Effector memory CD4-positive, alpha-beta T cell (primary cell): ENCODE measurements at places on chromosomes 1 and 21.

DNA sequence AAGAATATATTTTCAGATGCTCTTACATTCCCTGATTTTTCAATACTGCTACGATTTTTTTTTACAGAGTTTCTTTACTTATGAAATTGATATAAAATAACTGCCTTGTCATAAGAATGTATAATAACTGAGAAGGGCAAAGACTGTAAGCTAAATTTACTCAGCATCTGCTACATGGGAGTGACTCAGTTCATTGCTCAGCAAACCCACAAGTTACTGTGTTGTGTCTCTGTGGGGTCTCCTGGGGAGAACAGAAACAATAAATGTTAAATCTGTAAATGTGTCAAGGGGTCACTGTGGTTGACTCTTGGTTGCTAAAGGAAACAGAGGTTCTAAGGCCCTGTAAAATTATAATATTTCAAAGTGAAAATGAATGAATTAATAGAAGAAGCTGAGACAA lies 210.3 kb upstream of the CACYBP start:
- no peak for DNase-seq

- no peak for DNase-seq
Observed at GRCh38 chr1:67611846-67612245, 73.2 kb upstream of the GADD45A start.

- no peak for DNase-seq
Observed at GRCh38 chr1:224357626-224358124, 996 bp downstream of the CNIH4 start.

DNA sequence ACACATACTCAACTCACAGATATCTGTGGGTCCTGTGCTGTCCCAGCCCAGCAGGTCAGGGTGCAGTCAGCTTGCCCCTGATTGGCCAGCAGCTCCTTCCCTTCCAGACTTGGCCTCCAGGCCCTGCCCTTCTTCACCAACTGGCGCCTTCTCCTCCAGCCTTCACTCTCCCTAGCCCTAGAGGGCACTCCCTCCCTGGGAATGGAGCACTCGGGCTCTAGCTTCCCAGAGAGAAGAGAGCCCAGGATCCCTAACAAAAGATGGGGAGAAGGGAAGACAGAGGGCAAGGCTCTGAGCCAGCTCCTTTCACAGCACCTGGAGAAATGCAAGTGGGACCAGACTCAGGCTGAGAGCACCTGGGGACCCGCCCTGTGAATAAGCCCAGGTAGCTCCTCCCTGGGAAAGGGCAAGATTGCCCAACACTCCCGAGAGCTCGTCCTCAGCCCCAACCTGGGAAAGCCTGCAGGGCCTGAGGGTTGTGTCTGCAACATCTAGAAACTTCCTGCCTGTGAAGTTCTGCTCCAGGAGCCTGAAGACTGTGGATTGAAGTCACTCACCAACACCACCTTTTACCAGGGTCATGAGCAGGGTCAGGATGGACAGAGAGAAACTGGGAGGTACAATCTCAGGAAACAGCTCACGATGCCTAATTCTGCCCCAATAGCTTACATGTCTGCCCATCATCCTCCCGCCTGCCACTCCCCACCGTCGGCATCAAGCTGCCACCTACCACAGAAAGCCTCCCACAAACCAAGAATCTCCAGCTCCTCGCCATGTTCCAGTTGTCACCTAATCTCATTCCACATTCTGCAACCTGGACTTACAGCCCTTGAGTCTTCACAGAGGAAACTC lies at the start of gene PGLYRP4:
Gene PGLYRP4, minus strand, starts transcription at position 331 of the 852 bp plus-strand sequence. CDS start 909 bp downstream, outside the sequence.
- DNase-seq: no peak

GRCh38 chr21:33070998-33071769 lies 1.2 kb downstream of the OLIG1 start:
- DNase-seq: no peak

DNA sequence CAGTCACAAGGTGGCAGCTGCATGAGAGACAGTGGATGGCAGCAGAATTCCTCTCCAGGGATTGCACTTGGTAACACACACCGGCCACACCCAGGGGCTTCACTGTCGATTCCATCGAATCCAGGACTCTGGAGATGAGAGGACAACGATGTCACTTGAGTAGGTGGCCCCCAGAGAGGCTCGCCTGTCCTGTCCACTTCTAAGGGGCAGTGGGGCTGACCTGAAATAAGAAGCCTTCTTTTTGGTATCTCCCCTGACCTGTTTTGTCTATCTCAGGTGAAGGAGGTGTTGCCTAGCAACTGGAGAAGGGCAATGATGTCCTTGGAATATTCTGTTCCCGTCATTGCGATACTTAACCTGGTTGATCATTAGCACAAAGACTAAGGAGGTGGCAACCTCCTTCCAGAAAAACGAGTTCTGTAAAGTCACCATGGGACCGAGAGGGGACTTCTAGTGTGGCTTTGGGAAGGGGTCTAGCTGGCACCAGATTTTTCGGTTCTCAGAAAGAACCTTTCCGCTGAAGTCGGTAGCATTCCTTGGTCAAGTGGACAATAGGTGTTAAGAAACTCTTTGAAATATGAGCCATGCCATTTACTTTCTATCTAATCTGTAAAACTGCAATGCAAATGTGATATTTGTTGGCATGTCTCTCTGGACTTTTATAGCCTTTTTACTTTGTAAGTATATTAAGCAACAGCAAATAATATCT lies 85.2 kb upstream of the TMPRSS2 start:
- no peak for DNase-seq

DNA sequence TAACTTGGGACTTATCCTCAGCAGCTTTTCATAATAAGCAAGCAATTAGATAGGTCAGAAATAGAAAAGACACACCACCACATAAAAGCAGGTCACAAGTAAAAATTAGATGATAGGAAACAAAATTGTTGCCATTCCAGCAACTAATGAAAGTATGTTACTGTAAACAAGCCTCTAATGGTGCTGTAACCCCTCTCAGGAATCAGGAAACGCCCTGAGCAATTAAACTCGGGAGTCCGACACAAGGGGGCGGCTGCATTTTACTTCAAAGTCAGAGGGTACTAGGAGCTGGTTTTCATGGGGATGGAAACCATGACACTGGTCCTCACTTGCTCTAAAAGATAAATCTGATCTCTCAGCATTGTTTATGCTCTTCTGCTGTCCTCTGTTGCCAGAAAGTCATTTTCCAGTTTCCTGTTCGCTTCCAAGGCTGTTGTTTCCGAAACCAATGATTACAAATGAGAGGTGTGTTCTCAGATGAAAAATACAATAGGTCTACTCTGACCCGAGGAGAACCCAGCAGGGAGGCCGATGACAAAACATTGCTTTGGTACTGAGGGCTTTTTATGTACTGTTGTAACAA lies 93.4 kb downstream of the TGFBR3 start:
- DNase-seq: no peak

- no peak for DNase-seq
Observed at GRCh38 chr1:57600424-57600823, 176.6 kb upstream of the DAB1 start.

- no peak for DNase-seq
Observed at GRCh38 chr1:66383611-66384010, 150.3 kb upstream of the SGIP1 start.

- no peak for DNase-seq
Observed at GRCh38 chr1:36994294-36994693, 40.0 kb downstream of the GRIK3 start.

DNA sequence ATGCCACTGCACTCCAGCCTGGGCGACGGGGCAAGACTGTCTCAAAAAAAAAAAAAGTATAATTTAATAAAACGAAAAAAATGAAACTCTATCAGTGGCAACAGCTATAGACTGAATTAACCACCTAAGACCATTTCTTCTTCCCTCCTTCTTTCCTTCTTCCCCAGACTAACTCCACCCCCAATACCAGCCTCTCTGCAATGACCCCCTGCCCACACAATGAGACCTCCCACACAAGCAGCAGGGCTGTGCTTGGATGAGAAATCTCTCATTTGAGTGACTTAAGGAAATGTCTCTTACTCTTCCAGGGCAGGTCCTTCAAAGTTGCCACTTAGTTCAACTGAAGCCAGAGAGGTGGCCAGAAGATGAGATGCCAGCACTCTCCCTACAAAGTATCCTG lies 94.5 kb upstream of the SYT6 start:
- no peak for DNase-seq
